CD4-positive, alpha-beta T cell treated with Interleukin-1 beta for 1 hour (primary cell): ENCODE measurements at places on chromosomes 7 and 10.

GRCh38 chr7:143188994-143189393 lies 5.8 kb downstream of the TAS2R39 start:
- no peak for DNase-seq

GRCh38 chr10:12466704-12467305 lies 117.5 kb downstream of the CAMK1D start:
- no peak for DNase-seq

GRCh38 chr10:5293691-5294550 lies 70.8 kb upstream of the UCN3 start:
- peak; percentile 71 for DNase-seq

- DNase-seq: no peak
Measured at GRCh38 chr7:49255054-49255453, 330.7 kb downstream of the CDC14C start.

DNA sequence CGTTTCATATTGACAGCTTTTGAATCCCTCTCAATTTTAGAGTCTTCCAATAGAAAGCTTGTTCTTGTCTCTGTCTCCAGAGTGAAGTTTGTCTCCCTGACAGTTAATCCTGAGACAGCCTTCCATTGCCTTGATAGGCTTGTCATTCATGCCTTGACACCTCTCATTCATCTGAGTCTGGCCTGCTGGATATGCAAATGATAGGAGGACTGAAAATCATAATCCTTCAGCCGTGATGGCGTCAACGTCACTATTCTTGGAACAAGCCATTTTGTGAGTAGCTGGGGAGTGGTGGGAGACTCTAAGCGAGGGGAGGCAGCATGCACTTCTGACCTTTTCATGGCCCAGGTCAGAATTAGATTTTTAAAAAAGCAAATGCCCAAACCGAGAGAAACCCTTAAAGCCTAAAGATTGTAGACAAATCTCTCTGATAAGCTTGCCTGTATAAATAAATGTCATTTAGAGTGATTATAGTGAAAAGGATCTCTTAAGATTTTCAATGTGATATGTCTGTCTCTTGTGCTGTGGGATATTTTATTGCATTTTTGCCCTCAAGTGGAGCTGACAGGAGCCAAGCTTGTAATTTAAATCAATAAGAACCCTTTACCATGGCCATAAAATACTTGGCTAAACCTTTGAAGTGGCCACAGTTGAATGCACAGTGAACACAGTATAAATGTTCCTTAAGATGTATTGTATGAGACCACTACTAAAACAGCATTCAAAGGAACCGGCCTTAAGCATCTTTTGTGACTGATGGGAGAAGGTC lies 148.8 kb downstream of the SNX10 start:
- no peak for DNase-seq

DNA sequence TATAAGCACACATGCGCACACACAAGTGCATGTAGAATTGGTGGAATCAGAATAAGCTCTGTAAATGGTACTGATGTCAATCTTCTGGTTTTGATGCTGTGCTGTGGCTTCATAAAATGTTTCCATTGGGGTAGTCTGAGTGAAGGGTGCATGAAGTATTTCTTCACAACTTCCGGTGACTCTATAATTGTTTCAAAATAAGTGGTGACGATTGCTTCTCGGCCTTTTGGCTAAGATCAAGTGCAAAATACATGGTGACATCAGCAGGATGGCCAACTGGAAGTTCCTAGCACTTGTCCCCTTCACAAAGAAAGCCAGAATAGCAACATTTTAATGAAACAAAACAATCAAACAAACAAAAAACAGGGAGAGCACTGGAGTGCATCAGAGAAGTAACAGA lies 41.6 kb upstream of the CAMK2B start:
- no peak for DNase-seq

DNA sequence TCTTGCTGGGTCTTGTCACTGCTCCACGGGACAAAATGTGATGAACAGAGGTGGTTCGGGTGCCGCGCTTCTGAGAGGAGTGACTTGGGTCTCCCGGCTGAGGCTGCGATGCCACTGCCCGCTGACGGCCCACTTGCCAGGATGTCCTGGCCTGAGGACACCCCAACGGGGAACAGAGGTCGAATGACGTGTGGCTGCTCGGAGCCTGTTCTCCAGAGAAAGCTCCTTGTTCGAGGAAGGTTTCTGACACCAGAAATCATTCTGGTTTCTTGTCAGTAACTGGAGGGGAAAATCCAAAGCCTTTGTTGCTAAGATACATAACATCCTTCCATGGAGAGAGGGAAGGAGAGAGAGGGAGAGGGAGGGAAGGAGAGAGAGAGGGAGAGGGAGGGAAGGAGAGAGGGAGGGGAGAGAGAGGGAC lies 236.4 kb downstream of the WDR37 start:
- no peak for DNase-seq

DNA sequence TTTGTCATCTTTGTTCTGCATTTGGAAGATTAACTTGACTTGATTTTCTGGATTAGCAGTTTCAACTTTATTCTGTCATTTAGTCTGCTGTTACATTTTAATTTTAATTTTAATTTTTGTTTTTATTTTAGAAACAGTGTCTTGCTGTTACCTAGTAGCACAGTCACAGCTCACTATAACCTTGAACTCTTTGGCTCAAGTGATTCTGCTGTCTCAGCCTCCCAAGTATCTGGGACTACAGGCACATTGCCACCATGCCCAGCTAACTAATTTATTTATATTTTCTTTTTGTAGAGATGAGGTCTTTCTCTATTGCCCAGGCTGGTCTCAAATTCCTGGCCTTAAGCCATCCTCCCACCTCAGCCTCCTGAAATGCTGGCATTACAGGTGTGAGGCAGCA lies 35.3 kb downstream of the PALS2 start:
- DNase-seq: no peak

GRCh38 chr7:8215648-8216333 lies 46.2 kb downstream of the ICA1 start:
- no peak for DNase-seq

GRCh38 chr7:41385996-41386395 lies 316.9 kb downstream of the INHBA start:
- DNase-seq: no peak

GRCh38 chr7:146961617-146962016 lies 845.0 kb downstream of the CNTNAP2 start:
- DNase-seq: no peak
